ENCODE measurements at places on chromosomes 13 and 19. TPM values are rescaled to one million over a fixed set of nuclear protein-coding genes. Genes with fewer than 3 reads are reported as not detected.

GRCh38 chr13:100305398-100305797, 216.5 kb downstream of the PCCA start:
- DNase-seq, result no peak

DNA sequence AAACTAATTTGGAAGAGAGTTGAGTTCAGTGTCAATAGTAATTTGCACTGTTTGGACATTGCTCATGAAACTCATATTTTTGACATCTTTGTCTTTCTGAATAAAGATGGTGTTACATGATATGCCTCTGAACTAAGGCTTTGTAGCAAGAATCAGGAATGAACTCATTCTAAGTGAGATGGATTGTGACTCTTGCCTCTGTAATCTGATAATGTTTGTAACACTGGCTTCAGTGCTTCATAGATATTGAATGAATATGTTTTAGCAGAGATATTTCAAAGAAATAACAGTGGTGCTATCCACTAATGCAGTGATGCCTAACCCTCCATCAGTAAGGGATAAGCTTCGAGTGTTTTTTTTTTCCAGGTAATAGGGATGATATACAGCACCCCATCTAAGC, 32.9 kb downstream of the TEX26 start:
- DNase-seq, result no peak

- DNase-seq, result peak; percentile 52
These were observed 4.5 kb downstream of the MCF2L start for GRCh38 chr13:112973577-112973951.

DNA sequence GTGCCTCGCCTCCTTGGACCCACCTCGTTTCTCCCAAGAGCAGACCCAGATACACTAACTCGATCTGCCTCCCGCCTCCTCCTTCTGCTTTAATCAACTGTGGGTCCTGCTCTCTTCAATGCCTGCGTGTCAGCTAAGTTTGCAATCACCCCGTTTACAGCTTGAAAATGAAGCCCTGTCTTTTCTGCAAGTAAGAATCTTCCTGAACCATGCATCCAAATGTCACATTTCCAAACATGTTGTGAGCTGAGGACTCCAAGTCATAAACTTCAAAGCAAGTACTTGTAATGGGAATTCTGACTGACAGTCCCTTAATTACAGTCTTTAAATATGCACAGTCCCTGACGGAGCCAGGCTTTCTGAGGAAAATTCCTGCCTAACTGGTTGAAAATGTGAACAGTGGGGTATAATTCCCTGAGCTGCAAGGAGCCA, 154.9 kb upstream of the UQCRFS1 start:
- no peak for DNase-seq

DNA sequence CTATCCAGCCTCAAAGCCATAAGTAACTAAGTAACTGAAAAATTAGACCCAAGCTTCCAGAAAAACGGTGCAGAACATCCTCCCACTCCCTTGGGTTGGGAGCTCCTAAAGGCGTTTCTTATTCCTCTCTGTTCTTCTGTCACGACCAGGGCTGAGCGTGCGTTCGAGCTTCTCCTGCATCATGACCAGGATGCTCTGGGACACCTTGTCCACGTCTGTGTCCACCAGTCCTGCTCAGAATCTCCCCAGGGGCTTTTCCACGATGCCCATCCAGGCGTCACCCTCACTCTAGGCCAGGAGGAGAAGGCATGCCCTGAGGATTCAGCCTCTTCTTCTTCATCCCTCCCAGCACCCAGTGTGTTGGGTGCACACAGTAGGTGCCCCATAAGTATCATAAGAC, 37.8 kb upstream of the GAS6 start:
- DNase-seq, result no peak

PSG6 gene
- total RNA-seq, result not detected

DUS3L gene
- 15.2 TPM for total RNA-seq
